ENCODE measurements at places on chromosomes 11 and 22. TPM values are rescaled to one million over a fixed set of nuclear protein-coding genes. Genes with fewer than 3 reads are reported as not detected.

DNA sequence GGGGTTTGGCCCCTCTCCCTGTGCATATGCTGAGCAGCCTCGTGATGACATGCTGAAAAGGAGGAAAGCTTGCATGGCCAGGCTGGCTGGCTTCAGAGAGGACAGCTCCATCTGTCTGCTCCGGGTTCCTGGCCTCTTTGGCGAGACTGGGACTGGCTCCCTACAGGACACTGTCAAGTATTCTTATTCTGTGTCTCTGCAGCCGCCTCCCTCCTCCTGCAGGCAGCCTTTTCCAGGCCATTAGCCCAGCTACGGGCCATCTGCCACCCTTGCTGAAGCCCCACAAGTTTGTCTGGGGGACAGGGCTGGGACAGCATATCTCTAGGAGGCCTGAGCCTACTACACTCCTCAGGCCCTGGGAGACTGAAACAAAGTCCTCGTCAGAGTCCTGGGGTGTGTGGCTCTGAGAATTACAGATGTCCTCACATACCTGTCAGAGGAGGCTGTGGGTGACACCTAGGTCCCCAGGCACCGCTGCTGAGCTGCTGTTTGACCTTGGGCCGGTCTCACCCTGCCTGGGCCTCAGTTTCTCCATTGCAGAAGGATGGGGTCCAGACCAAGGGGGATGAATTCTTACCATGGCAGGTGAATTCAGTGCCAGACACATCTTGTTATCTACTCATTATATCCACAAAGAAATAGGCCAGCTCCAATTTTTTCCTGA is 11.0 kb downstream of the MRGPRG start:
- no peak for DNase-seq

PHF21B gene
- not detected for total RNA-seq

DNA sequence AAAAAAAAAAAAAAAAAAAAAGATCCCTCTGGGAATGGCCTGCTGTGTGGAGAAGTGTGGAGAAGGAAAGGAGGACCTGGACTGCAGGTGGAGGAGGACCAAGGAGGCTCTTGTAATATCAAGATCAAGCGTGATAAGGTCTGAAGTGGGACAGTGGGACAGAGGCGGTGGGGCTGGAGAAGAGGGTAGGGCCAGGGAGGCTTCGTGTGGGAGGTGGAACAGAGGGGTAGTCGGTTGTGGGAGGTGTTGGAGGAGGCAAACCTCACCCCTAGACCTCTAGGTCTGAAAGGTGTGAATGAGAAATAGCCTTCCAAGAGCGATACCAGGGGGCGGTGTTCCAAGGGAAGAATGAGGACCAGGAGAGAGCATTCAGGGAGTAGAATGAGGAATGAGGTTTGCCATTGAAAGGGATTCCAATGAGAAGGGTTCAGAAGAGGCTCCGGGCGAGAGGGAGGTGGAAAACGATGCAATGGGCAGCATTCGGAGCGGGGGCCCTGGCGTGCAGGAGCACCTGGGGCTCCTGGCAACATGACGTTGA is 44.2 kb downstream of the MCHR1 start:
- no peak for DNase-seq

GRCh38 chr11:13955971-13956421 is 6.5 kb upstream of the SPON1 start:
- DNase-seq: peak; percentile 47

GRCh38 chr11:128737704-128738103 is 43.8 kb downstream of the FLI1 start:
- DNase-seq: no peak

DNA sequence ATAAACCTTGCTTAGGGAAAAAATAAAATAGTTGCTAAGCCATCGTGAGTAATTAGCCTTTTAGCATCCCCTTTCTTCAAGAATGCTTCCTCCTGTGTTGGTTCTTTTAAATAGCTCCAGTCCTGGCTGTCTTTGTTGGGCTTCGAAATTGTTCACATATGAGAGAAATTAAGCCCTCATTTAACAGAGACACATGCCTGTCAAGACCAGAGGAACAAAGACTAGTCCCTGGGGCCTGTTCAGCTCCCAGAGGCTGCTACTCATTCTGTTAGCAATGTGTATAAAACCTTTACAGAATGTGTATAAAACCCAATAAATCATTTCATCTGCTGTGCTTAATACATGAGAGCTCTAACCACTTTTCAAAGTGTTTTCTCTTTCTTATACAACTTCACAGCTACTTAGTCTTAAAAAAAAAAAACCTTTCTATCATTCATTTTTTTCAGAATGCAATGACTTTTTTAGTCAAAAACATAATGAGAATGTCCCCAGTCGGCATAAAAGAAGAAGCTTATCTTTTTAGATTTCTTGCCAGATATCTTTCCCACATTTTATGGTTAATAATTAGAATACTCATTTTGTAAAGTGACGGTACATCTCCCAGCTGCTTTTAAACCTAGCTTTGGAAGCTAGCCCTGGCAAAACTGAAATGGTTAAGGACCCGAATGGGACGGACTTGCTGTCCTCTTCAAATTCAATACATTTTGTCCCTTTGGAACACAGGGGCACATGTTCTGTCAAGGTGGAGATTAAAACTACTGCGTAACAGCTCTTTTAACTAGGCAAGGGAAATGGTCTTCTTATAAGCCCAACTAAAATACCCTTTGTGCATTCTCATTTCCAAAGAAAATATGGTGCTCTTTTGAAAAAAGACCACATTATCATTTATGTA is 186.1 kb downstream of the SOX6 start:
- no peak for DNase-seq

DNA sequence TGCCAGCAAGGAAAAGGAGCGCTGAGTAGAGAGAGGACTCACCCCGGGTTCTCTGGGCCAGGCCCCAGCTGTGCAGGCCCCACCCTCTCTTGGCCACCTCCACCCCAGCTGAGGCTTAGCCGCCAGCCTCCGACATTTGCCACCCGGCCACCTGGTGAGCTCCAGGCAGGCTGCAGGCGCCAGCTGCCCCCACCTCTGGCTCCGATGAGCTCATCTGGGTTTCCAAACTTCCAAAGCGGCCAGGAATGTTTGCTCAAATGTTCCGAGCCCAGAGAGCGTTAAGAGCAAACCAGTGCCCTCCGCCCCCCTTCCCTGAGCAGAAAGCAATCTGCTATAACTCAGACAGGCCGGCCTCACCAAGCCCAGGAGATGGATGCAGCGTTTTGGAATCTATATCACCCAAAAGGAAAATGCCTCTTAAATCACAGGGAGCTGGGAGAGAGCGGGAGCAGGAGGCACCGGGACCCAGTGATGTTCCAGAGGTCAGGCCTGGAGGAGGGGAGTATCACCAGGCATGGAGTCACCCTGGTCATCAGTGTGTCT is 9.1 kb upstream of the MN1 start:
- no peak for DNase-seq

OR52I2 gene
- total RNA-seq: not detected

GRCh38 chr11:14361951-14362350 is 3.0 kb upstream of the RRAS2 start:
- no peak for DNase-seq

DNA sequence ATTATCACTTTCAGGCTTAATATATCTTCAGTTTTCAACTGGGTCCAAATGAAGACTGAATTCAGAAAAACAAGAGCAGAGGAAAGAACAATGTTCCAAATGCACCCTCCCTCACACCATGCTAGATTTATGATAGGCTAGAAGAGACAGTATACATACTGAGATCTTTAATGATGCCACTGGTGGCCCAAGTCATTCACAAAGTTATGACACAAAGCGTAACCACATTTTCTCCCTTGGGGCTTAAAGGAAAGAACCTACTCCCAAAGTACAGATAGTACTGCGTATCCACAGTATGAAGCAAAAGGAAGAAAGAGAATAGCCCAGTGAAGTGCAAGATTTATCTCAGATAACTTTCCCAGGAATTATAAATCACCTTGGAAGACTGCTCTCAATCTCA is 10.9 kb upstream of the SOX6 start:
- DNase-seq: no peak

RAC2 gene
- 138 TPM for total RNA-seq

TRIM6 gene
- total RNA-seq: 3.1 TPM

- DNase-seq: no peak
These were observed 24.0 kb downstream of the TSPAN18 start for GRCh38 chr11:44750551-44751465.

- DNase-seq: no peak
These were observed 204.4 kb upstream of the ANO5 start for GRCh38 chr11:21988477-21988876.

- no peak for DNase-seq
These were observed 110.5 kb upstream of the NARS2 start for GRCh38 chr11:78685156-78685555.

GRCh38 chr11:88164806-88165585 is 10.2 kb downstream of the RAB38 start:
- no peak for DNase-seq

DERL3 gene
- total RNA-seq: 1.9 TPM

DNA sequence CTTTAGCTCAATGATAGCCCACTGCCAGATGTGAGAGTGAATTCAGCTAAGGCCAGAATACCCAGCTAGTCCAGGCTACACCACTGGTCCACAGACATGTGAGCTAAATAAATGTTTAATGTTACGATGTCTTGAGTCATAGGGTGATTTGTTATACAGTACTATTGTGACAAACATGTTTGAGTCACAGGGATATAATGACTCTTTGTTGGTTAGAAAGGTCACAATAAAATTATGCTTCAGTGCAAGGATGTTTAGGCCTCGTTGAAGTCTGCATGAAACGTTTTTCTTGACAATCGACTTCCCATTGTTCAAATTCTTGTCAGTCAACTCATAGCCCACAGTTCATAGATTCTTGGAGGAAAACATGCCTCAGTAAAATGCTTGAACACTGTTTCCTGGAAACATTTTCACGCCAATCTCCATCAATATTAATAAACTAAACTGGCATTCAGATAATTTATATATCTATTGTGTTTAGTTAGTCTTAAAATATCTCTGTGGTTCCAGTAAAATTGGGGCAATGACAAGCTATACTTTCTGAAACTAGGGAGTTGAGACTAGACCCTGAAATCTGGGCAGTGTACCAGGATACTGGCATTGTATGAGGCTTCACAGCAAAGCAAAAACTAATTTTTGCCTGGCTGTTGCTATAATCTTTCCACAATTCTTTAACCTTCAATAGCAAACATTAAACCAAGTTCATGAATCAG is 650.8 kb upstream of the KIRREL3 start:
- DNase-seq: peak; percentile 87

GRCh38 chr11:66126808-66127555 is 56.9 kb downstream of the PACS1 start:
- peak; percentile 39 for DNase-seq

TYR gene
- total RNA-seq: 2.0 TPM

DNA sequence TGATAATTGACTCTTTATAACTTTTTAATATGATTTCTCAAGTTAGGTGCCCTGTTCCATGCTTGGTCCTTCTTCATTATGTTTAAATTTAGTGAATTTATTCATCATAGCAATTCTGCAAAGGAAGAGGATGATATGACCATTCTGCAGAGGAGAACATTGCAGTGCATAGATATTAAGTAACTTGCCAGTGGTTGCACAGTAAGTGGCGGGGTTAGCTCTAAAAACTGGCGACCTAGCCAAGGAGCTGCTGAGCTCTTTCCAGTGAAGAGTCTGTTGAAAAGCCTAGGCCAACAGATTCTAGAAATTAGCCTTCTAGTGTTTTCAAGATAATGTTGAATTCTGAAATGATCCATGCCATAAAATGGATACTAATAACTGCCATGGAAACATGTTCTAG is 4.6 kb downstream of the EWSR1 start:
- no peak for DNase-seq

GRCh38 chr11:46480909-46481308 is 89.3 kb upstream of the CHRM4 start:
- DNase-seq: no peak

DNA sequence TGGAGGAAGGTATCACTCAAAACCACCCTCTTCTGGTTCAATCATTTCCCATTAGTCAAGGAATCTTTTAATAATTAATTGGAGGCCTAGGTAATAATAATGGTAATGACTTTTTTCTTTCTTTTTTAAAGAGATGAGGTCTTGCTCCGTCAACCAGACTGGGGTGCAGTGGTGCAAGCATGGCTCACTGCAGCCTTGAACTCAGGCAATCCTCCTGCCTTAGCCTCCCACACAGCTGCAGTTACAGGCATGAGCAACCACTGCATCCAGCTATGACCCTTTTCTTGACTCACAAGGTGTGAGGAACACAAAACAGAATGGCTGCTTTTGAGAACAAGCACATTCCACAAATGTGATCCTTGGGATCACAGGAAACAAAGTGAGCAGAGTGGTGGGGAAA is 3.6 kb downstream of the POLDIP3 start:
- DNase-seq: no peak

GRCh38 chr11:69905611-69906452 is 86.6 kb upstream of the FGF3 start:
- DNase-seq: no peak

- DNase-seq: no peak
These were observed 28.9 kb upstream of the YAP1 start for GRCh38 chr11:102081313-102081712.

CDC42EP2 gene
- total RNA-seq: 7.1 TPM

- no peak for DNase-seq
These were observed 2.4 kb downstream of the TRIM44 start for GRCh38 chr11:35664977-35665441.

GRCh38 chr22:41286639-41287091 is 678 bp upstream of the RANGAP1 start:
- peak; percentile 27 for DNase-seq

MIOX gene
- total RNA-seq: 0.12 TPM

DNA sequence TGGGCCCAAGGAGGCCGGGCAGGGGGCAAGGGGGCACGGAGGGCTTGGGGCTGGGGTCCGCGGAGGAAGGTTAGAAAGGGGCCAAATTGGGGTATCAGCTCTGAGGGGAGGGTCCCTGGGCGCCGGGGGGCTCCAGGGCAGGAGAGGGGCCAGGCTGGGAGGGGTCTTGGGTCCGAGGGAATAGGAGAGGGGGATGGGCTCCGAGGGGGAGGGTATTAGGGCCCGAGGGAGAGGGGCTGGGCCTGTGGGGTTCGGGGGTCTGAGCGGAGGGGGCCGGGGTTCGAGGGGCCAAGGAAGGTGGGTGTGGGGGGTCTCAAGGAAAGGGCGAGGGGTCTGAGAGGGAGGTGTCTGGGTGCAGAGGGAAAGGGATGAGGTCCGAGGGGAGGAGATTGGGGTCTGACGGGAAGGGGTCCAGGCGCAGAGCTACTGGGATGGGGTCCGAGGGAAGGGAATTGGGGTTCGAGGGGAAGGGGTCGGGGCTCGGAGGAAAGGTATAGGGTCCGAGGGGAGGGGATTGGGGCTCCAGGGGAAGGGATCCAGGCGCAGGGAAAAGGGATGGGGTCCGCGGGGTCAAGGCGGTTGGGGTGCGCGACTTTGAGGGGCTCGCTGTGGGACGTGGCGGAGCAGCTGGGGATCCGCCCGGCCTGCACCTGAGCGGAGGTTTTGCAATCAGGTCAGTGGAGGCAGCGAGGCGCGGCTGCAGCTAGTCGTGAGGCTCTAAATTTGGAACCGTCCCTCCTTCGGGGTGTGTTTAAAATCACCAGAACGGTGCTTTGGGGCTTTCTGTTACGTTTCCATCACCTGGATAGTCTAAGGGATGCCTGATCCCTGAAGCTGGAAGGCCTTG is 728 bp downstream of the CTTN start:
- DNase-seq: no peak

PDGFB gene
- 1.7 TPM for total RNA-seq

DNA sequence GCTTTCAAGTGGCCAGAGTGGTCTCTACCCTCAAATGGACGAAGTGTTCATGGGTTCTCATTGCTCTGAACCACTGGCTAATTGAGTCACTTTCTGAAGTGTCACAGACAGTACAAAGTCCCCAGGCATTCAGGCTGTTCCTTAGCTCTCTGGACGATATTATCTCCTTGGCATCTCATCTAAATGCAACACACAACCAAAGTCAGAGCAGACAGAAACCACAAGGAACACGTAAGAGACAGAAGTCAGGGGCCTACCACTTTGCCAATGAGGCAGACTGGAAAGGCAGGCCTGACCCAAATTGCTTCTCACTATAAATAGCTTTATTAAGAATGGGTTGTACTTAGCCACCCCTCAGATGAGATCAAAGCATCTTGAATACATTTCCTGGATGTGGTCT is 29.0 kb upstream of the LDLRAD3 start:
- DNase-seq: no peak

Measured in RPMI7951 (cell line).